ENCODE measurements at places on chromosomes 5 and 9. TPM values are rescaled to one million over a fixed set of nuclear protein-coding genes. Genes with fewer than 3 reads are reported as not detected.

GABRA6 gene
- not detected for total RNA-seq

GARIN3 gene
- not detected for total RNA-seq

ELOVL7 gene
- total RNA-seq: 14.3 TPM

SOHLH1 gene
- not detected for total RNA-seq

CDKN2B gene
- not detected for total RNA-seq

PAPPA gene
- total RNA-seq: 24.8 TPM

PRLR gene
- 0.09 TPM for total RNA-seq

AGXT2 gene
- not detected for total RNA-seq

IL4 gene
- not detected for total RNA-seq

PCDHAC1 gene
- 1.5 TPM for total RNA-seq

SARDH gene
- total RNA-seq: 0.10 TPM

CCNI2 gene
- not detected for total RNA-seq

PROB1 gene
- total RNA-seq: 0.17 TPM

PCDHGB5 gene
- total RNA-seq: 2.2 TPM

MEIKIN gene
- not detected for total RNA-seq

PCDHA11 gene
- 0.22 TPM for total RNA-seq

FIBCD1 gene
- 6.5 TPM for total RNA-seq

SLC1A1 gene
- total RNA-seq: 1.1 TPM

GPRIN1 gene
- total RNA-seq: 7.1 TPM

CRB2 gene
- total RNA-seq: 0.11 TPM

CDH10 gene
- 0.18 TPM for total RNA-seq

TUSC1 gene
- 7.1 TPM for total RNA-seq

All from A549 treated with CORT108297 at 1 μM for 4 hours (cell line).